ENCODE measurements at places on chromosomes 6 and 20. TPM values are rescaled to one million over a fixed set of nuclear protein-coding genes. Genes with fewer than 3 reads are reported as not detected.

NNAT gene
- not detected for total RNA-seq

BPIFA1 gene
- not detected for total RNA-seq

ALDH8A1 gene
- 0.69 TPM for total RNA-seq

CLIC5 gene
- total RNA-seq: not detected

SLC22A7 gene
- not detected for total RNA-seq

DACT2 gene
- not detected for total RNA-seq

CLPSL2 gene
- total RNA-seq: not detected

C20orf141 gene
- not detected for total RNA-seq

C20orf144 gene
- not detected for total RNA-seq

NRN1 gene
- total RNA-seq: 8.7 TPM

CRYBG1 gene
- total RNA-seq: 45.2 TPM

STX7 gene
- total RNA-seq: 35.6 TPM
